ENCODE measurements at places on chromosomes 13 and 19.

- no peak for DNase-seq
Measured at GRCh38 chr19:46189971-46190888, 39.3 kb upstream of the IGFL1 start.

GRCh38 chr19:55384131-55384919 is at the start of gene TMEM238:
Gene TMEM238, minus strand, starts transcription at chr19:55384292. Its CDS starts 33 bp downstream, at chr19:55384259.
- no peak for DNase-seq

DNA sequence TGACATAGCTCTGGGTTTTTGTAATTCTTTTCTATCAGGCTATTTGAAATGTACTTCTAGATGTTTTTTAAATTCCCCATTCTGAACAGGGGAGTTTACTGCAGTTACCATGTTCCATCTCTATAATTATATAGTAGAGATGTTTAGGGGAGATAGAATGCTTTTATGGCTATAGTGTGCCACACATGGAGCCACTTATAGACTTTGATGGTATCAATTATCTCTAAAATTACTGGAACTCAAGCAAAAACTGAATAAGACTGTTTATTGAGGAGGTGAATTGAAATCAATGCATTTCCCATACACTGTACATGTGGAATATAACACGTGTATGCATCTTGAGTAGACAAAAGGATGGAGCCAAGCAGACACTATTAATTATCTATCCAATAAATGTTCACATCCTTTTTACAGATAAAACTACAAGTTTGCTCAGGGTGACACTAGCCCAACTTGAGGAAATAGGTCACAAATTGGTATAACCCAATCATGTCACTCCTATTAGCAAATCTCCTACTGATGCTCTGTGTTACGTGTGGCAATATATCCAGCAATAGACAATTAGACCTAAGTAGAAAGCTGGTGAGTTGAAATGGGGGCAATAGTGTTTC is 1882.6 kb downstream of the PCDH9 start:
- no peak for DNase-seq

GRCh38 chr13:101785858-101786257 is 333.4 kb downstream of the ITGBL1 start:
- DNase-seq, result peak; percentile 77

- DNase-seq, result no peak
Measured at GRCh38 chr19:43738780-43739211, 16.0 kb downstream of the SMG9 start.

DNA sequence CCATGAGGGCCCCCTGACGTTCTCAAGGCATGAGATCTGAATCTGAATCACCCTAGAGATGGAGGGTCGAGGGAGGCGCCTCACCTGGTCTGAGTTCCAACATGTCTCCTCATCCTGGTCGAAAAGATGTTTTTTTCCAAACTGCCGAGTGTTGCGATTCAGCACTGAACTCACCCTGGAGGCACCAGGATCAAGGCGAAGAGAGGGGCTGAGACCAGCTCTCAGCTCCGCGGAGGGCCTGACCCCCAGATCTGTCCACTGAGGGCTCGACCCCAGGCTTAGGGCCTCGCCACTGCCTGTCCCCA is 555 bp downstream of the NR2C2AP start:
- no peak for DNase-seq

DNA sequence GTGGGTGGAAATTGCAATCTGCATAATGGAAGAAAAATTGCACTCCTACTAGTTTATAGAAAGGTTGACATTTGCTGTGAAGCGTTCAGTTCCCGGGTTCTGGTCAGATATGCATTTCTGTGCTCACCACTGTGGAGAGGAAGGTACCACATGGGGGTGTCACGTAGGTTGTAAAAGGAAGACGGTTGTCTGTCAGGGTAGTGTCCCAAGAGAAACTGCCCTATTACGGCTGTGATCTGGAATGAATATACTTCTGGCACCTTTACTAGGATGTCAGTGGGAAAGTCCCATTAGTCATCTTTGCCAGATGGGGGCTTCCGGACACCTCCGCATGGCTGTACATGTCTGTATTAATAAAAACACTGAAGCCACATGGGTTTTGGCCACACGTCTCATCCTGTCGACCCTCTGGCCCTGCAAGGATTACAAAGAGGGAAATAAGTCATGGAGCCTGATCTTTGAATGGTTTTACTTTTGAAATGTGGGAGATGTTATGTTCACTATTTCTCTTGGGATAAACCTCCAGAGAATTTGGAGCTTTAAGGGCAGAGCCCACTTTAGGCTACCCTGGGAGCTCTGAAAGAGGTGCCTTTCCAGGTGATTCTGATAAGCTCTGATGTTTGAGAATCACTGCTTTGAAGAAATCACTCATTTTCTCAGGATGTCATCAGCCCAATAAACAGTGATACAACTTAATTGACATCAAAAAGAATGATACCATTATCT is 133.9 kb downstream of the AKAP11 start:
- DNase-seq, result no peak

DNA sequence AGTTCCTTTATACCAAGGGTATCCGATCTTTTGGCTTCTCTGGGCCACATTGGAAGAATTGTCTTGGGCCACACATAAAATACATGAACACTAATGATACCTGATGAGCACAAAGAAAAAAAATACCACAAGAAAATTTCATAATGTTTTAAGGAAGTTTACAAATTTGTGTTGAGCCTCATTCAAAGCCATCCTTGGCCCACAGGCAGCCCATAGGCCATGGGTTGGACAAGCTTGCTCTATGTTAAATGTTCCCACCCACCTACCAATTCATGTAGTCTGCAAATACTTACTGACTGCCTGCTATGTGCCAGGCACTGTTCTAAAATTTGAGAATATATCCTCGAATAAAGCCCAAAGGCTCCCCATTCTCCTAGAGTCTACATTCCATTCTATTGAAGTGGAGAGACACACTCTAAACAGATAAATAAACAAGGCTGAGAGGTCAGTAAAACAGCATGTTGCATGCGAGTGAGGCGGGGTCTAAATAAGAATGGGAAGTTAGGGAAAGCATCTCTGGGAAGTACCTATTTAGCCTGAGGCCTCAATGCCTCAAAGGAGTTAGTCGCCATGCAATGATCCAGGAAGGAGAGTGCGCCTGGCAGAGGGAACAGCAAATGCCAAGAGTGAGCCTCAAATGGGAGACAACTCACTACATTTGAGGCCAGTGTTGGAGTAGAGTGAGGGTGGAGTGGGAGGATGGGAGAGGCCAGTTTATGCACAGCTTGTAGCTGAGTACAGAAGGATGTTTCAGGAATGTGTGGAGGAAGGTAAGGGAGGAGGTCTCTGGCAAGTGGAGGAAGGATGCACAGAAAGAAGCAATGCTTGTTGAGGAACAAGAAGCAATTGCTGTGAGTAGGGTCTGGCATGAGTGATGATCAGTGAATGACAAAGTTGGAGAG is 52.5 kb upstream of the CLDN10 start:
- peak; percentile 69 for DNase-seq

DNA sequence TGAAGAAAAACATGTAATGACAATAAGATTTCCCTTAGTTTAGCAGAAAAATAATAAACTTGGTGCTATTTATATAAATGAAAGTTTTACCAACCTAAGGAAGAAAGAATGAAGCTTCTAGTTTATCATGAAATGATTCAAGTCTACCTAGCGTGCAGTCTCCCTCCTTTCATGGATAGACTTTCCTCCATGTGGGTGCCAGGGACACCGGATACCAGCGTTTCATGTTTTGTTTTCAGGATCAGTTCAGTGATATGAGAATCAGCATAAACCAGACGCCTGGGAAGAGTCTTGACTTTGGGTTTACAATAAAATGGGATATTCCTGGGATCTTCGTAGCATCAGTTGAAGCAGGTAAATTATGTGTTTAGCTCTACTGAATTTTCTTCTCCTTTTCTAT is 196.7 kb downstream of the LMO7 start:
- no peak for DNase-seq

GRCh38 chr19:36330216-36330615 is 48.8 kb downstream of the ZFP14 start:
- DNase-seq, result no peak

- no peak for DNase-seq
Measured at GRCh38 chr13:76472916-76473315, 413.3 kb downstream of the KCTD12 start.

GRCh38 chr13:65914716-65915115 is 1315.4 kb downstream of the PCDH9 start:
- no peak for DNase-seq

GRCh38 chr19:6062274-6062673 is 48.0 kb downstream of the RFX2 start:
- DNase-seq, result peak; percentile 36

GRCh38 chr19:48967346-48968178 is 2.5 kb downstream of the FTL start:
- DNase-seq, result peak; percentile 57

DNA sequence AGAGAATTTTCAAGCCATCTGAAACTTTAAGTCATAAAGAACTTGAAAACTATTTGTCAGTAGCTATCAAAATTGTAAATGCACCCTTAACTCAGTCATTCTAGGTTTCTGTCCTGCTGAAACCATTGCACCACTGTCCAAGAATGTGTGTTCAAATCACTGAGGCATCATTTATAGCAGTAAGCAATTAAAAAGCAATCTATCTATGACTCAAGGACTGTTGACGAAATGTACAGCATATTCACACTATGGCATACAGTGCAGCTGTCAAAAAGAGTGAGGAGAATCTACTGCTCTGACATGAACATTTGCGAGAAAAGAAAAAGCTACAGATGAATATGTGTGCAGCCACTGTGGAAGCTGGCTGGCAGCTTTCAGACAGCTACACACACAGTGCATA is 71.2 kb downstream of the ING1 start:
- no peak for DNase-seq

- peak; percentile 87 for DNase-seq
Measured at GRCh38 chr19:40596608-40597328, 4.4 kb upstream of the LTBP4 start.

DNA sequence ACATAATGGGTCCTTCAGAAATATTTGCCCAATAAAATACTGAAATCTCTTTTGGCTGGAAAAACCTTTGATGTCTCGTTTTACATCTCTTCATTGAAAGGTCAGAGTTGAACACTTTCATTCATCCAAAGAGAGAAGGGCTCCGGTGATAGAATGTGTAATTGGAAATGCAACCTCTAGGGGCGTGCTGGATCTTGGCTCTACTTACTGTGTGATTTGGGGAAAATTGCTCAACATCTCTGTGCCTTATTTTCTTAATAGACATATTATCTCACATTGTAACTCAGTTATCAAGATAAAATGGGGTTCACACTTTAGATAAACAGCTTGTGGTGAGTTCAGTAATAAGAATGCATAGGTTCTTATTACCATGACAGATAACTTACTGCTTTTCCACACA is 1444.1 kb downstream of the SLITRK5 start:
- no peak for DNase-seq

DNA sequence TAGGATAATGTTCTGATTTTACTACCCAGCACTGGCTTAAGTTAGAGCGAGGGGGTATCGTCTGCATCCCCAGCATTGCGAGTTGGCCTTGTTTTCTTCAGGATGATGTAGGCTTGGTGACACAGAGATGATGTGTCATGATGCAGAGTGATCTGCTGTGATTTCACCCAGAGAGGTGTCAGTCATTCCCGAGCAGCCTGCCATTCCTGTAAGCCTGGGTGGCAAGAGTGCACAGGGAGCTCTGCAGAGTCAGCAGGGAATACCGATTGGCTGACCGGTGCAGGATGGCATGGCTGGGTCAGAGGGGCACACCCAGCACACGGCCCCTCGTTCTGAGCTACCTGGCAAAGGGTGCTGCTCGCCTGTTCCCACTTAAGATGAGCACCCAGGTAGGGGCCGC is 15.8 kb upstream of the GJB6 start:
- no peak for DNase-seq

- no peak for DNase-seq
Measured at GRCh38 chr19:27966390-27966816, 1246.5 kb downstream of the UQCRFS1 start.

- no peak for DNase-seq
Measured at GRCh38 chr19:35246466-35247092, 2.2 kb upstream of the LSR start.

- DNase-seq, result peak; percentile 93
Measured at GRCh38 chr13:19818223-19818842, 35.6 kb upstream of the PSPC1 start.

DNA sequence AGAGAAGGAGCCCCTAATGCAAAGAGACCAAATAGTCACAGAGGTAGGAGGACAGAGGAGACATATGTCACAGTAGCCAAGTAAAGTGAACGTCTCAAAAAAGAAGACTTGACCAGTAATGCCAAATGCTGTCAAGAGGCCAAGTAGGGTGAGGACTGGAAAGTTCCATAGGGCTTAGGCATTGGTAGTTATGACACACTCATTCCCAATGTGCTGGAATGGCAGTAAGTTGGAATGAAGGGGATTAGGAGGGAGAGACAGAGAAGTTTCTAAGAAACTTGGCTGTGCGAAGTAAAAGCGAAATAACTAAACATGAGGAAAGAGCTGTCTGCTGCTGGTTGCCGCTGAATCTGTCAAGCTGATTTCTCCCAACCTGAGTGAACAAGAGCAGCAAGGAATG is 14.9 kb upstream of the FRY start:
- no peak for DNase-seq

GRCh38 chr13:52955472-52955874 is 73.1 kb upstream of the OLFM4 start:
- peak; percentile 56 for DNase-seq

GRCh38 chr13:74645586-74645985 is 511.4 kb upstream of the KLF12 start:
- no peak for DNase-seq

GRCh38 chr13:43268632-43269031 is 245.2 kb downstream of the DNAJC15 start:
- DNase-seq, result no peak

DNA sequence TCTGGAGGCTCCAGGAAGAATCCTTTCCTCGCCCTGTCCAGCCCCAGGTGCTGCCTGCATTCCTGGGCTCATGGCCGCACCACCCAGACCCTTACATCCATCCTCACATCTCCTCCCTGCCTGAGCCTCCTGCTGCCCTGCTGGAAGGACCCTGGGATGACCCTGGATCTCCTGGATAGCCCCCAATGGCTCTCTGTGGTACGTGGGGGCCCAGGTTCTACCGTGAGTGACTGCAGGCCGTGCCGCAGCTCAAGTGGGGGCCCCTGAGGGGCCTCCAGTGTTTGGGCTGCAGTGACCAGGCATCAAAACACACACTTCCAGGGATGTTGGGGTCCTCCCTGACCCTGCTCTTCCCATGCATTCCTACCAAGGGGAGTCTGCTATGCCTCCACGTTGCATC is 8.3 kb upstream of the MCF2L start:
- no peak for DNase-seq

GRCh38 chr13:113952151-113952982 is 21.5 kb downstream of the C13orf46 start:
- DNase-seq, result no peak

GRCh38 chr13:104854007-104854406 is 1681.5 kb downstream of the EFNB2 start:
- peak; percentile 53 for DNase-seq

DNA sequence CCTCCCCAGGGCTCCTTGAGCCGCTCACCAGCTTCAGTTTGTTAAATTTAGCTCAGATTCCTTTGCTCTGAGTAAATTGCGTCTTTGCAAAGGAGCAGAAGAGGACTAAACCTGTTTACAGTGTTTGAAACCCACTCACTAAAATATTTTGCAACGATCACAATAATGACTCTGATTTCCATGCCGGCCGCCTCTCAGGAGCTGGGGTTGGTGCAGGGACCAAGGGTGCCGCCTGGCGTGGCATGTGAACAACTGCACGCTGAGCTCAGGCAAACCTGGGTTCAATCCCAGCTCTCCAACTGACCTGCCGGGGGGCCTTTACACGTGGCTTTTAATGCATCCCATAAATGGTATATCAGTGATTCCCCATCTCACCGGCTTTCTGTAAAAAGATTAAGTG is 68.7 kb upstream of the CACNA1A start:
- DNase-seq, result no peak
